Liver (tissue), 10 donors: ENCODE measurements at places on chromosomes 1 and 21. TPM values are rescaled to one million over a fixed set of nuclear protein-coding genes. Genes with fewer than 3 reads are reported as not detected.
A peak's percentile ranks its signal among the peaks of the same experiment; 100 is the strongest.

CD48 gene
- 3.2 TPM for polyA plus RNA-seq

MCOLN2 gene
- polyA plus RNA-seq = 0.16 TPM

SLC45A3 gene
- 5.3 TPM for polyA plus RNA-seq

LDLRAD1 gene
- not detected for polyA plus RNA-seq

- H3K4me1 ChIP-seq = peaks cover 6% of the 10 kb centered on the region
- H3K4me3 ChIP-seq = no peak overlapping the region
- no peaks in the 10 kb centered on the region for H3K36me3 ChIP-seq
- DNase-seq = no peak
- H3K27me3 ChIP-seq = no peaks in the 10 kb centered on the region
Measured at GRCh38 chr1:157235307-157235706, 97.1 kb upstream of the ETV3 start.

- DNase-seq = no peak
- peaks cover 3% of the 10 kb centered on the region for H3K4me1 ChIP-seq
- H3K27me3 ChIP-seq = no peaks in the 10 kb centered on the region
- H3K36me3 ChIP-seq = peaks cover 4% of the 10 kb centered on the region
- H3K4me3 ChIP-seq = no peak overlapping the region
Measured at GRCh38 chr1:161012420-161012819, 8.5 kb downstream of the F11R start.

DNA sequence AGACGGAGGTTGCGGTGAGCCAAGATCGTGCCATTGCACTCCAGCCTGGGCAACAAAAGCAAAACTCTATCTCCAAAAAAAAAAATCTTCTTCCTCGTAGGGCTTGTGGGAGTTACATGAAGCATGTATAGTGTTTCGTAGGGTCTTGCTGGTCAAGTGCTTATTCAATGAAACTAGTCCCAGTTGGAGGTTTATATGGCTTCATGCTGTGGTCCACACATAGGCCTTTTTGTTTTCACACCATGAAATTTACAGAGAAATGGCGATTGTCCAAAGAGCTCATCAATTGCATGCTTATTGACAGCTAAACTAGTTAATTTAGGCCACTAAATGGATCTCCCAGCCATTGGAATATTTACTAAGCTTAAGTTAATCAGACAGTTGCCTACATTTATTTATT is 29.6 kb downstream of the HUNK start:
- no peak overlapping the region for H3K4me3 ChIP-seq
- H3K4me1 ChIP-seq = peaks cover 8% of the 10 kb centered on the region
- H3K27ac ChIP-seq = no peak overlapping the region
- DNase-seq = no peak
- H3K27me3 ChIP-seq = no peaks in the 10 kb centered on the region
- H3K36me3 ChIP-seq = no peaks in the 10 kb centered on the region

DNA sequence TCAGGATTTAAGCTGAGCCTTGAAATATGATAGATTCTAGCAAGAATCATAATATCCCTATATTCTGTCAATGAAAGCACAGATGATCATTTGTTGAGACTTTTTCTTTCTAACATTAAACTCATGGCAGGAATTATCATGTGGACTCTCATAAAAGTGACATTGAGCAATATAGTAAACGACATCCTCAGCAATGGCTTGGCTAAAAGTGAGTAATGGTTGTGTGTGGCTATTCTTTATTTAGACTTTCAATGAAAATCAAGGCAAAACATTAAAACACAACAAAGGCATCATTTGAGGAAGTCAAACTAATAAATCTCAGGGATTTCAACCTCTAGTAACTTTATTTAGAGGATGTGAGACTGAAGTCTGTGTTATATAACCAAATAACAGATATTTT is 257.8 kb upstream of the ADGRL4 start:
- H3K27ac ChIP-seq = no peak overlapping the region
- DNase-seq = no peak
- H3K4me1 ChIP-seq = no peaks in the 10 kb centered on the region
- no peaks in the 10 kb centered on the region for H3K27me3 ChIP-seq
- no peaks in the 10 kb centered on the region for H3K36me3 ChIP-seq

GRCh38 chr1:46793126-46793525 is 5.7 kb upstream of the CYP4B1 start:
- H3K27me3 ChIP-seq = no peaks in the 10 kb centered on the region
- no peak overlapping the region for H3K27ac ChIP-seq
- no peak overlapping the region for H3K4me3 ChIP-seq
- no peak for DNase-seq
- H3K36me3 ChIP-seq = no peaks in the 10 kb centered on the region
- no peaks in the 10 kb centered on the region for H3K4me1 ChIP-seq

GRCh38 chr1:53604291-53604919 is 134.6 kb downstream of the GLIS1 start:
- no peaks in the 10 kb centered on the region for H3K4me1 ChIP-seq
- no peaks in the 10 kb centered on the region for H3K36me3 ChIP-seq
- H3K27me3 ChIP-seq = no peaks in the 10 kb centered on the region
- no peak overlapping the region for H3K27ac ChIP-seq
- no peak for DNase-seq

DNA sequence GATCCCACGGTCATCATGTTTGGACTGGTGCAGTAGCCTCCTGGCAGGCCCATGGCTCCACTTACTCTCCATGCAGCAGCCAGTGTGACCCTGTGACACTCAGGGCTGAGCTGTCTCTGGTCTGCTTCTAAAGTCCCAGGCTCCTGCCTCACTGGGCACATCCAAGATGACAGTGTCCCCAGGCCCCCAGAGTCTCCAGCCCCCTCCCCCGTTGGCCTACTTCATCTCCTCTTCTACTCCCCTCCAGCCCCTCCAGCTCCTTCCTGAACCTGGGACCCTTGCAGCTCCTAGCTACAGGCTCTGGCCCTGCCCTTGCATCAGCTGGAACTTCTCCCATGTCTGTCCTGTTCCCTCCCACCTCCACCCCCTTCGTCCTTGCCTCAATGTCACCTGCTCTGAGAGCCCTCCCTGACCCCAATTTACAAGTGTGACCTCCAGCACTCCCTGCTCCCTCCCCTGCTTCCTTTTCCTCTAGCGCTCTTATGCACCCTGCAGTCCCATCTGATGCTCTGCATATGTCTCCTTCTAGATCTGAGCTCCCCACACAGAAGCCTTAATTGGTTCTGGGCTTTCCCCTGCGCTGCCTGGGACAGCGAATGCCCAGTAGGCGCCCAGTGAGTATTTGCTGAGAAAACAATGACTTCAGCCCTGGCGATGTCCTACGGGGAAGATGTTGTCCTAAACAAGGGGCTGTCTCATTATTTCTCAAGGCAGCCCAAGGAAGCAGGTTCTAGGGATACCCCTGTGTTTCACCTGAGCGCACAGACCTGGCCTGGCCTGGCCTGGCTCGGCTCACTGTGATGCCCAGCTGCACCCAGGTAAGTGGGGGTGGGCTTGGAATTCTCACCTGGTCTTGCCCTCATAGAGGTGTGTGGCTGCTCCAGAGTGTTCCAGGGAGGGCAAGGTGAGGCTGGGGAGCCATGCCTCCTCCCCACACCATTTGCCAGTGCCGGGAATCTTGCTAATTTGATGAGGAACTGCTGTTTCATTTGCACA is 600.6 kb downstream of the PTPRU start:
- no peaks in the 10 kb centered on the region for H3K4me1 ChIP-seq
- H3K4me3 ChIP-seq = no peak overlapping the region
- H3K36me3 ChIP-seq = peaks cover 2% of the 10 kb centered on the region
- H3K27ac ChIP-seq = no peak overlapping the region

- no peaks in the 10 kb centered on the region for H3K27me3 ChIP-seq
- H3K4me1 ChIP-seq = no peaks in the 10 kb centered on the region
- peaks cover 11% of the 10 kb centered on the region for H3K36me3 ChIP-seq
- no peak within 1 kb of the TSS for H3K4me3 ChIP-seq
Measured at GRCh38 chr1:162381383-162381782, at the start of gene C1orf226. C1orf226 (plus strand) TSS chr1:162381728; CDS start chr1:162381902, 174 bp downstream.

DNA sequence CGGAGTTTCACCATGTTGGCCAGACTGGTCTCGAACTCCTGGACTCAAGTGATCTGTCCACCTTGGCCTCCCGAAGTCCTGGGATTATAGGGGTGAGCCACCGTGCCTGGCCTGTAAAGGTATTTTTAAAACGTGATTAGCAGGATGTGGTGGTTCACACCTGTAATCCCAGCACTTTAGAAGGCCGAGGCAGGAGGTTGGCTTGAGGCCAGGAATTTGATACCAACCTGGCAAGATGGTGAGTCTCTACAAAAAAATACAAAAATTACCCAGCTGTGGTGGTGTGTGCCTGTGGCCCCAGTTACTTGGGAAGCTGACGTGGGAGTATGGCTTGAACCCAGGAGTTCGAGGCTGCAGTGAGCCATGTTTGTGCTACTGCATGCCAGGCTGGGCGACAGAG is 43.3 kb upstream of the SOD1 start:
- H3K27me3 ChIP-seq = no peaks in the 10 kb centered on the region
- H3K4me1 ChIP-seq = peaks cover 3% of the 10 kb centered on the region
- H3K4me3 ChIP-seq = no peak overlapping the region
- no peak overlapping the region for H3K27ac ChIP-seq
- DNase-seq = no peak
- no peaks in the 10 kb centered on the region for H3K36me3 ChIP-seq

DNA sequence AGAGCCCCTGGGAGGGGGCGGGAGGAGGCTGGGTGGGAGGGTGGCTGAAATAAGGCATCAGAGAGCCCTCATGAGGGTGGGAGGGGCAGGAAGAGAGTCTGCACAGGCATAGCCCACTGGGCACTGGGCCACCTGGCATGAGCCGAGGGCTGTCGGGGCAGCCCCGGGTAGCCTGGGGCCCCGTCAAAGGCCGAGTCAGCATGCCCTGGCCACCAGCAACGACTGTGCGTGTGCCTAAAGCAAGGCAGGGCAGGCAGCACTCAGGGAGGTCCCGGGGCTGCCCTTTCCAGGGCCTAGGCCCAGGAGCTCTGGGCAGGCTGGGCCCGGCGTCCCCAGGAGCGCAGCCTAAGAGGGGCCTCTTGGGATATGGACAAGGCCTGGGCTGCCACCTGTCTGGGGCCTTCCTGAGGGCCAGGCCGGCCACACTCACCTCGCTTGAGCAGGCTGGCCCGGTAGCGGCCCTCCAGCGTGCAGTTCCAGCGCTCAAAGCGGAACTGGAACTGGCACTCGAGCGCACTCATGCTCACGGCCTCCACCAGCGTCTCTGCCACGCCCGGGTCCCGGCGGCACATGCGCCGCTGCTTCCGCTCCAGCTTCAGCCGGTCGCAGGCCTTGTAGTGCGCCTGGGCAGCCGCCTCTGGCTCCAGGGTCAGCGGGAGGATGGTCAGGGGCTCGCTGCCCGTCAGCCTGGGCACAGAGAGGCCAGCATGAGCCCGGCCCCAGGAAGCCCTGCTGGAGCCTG is 22.7 kb downstream of the WNT9A start:
- H3K27me3 ChIP-seq = no peaks in the 10 kb centered on the region
- H3K4me1 ChIP-seq = no peaks in the 10 kb centered on the region
- no peaks in the 10 kb centered on the region for H3K36me3 ChIP-seq
- H3K4me3 ChIP-seq = no peak overlapping the region
- no peak for DNase-seq
- H3K27ac ChIP-seq = no peak overlapping the region

DNA sequence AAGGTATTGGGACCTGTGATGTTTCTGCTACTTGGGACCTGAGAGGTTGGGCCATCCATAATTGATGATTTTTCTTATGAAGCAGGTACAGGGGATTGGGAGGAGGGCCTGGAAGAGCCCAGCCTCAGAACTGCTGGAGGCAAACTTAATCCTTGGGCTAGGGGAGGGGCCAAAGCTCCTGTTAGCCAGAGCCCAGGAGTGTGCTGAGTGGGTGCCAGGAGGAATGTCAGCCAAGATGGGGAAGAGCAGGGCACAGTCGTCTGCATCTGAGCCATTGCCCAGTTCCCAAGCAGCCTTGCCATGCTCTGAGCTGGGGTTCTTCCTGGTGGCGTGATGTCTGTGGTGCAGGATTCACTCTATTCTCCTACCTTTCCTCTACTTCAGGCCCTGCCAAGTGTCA is 5.8 kb downstream of the MAPKAPK2 start:
- no peaks in the 10 kb centered on the region for H3K27me3 ChIP-seq
- no peak for DNase-seq
- peak overlapping the region; percentile 52 for H3K27ac ChIP-seq
- H3K36me3 ChIP-seq = no peaks in the 10 kb centered on the region
- peaks cover 81% of the 10 kb centered on the region for H3K4me1 ChIP-seq
- no peak overlapping the region for H3K4me3 ChIP-seq

GRCh38 chr1:6260433-6260934 is 414 bp downstream of the GPR153 start:
- peaks cover 16% of the 10 kb centered on the region for H3K4me1 ChIP-seq
- peak overlapping the region; percentile 47 for H3K4me3 ChIP-seq
- no peak for DNase-seq
- no peaks in the 10 kb centered on the region for H3K36me3 ChIP-seq

GRCh38 chr1:100362821-100363466 is 10.6 kb downstream of the CDC14A start:
- H3K27ac ChIP-seq = no peak overlapping the region
- H3K4me1 ChIP-seq = no peaks in the 10 kb centered on the region
- H3K27me3 ChIP-seq = no peaks in the 10 kb centered on the region
- no peak for DNase-seq
- H3K36me3 ChIP-seq = no peaks in the 10 kb centered on the region
- no peak overlapping the region for H3K4me3 ChIP-seq

DNA sequence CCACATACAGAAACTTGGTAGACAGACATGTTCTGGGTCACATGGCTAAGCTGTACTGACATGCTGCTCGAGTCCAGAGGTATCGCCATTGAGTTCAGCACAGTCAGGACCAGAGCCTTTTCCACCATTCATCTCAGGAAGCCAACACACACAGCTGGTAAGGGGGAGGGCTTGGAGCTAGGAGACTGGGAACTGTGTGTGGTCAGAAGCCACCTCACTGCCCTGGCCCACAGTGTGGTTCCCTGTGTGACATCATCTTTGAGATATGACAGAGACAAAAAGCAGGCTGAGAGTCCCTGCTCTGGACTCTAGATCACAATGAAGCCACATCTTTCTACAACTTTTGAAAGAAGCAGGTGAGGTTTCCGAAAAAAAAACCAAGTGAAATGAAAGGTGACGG is 107.2 kb downstream of the SIM2 start:
- H3K27me3 ChIP-seq = no peaks in the 10 kb centered on the region
- H3K27ac ChIP-seq = no peak overlapping the region
- no peak for DNase-seq
- no peaks in the 10 kb centered on the region for H3K36me3 ChIP-seq

GRCh38 chr1:46133181-46133658 is 791 bp upstream of the PIK3R3 start:
- DNase-seq = no peak
- H3K4me1 ChIP-seq = peaks cover 4% of the 10 kb centered on the region
- H3K27me3 ChIP-seq = peaks cover 4% of the 10 kb centered on the region
- peak overlapping the region; percentile 87 for H3K4me3 ChIP-seq
